ENCODE measurements at places on chromosomes 13 and 19. TPM values are rescaled to one million over a fixed set of nuclear protein-coding genes. Genes with fewer than 3 reads are reported as not detected.
A peak's percentile ranks its signal among the peaks of the same experiment; 100 is the strongest.

DNA sequence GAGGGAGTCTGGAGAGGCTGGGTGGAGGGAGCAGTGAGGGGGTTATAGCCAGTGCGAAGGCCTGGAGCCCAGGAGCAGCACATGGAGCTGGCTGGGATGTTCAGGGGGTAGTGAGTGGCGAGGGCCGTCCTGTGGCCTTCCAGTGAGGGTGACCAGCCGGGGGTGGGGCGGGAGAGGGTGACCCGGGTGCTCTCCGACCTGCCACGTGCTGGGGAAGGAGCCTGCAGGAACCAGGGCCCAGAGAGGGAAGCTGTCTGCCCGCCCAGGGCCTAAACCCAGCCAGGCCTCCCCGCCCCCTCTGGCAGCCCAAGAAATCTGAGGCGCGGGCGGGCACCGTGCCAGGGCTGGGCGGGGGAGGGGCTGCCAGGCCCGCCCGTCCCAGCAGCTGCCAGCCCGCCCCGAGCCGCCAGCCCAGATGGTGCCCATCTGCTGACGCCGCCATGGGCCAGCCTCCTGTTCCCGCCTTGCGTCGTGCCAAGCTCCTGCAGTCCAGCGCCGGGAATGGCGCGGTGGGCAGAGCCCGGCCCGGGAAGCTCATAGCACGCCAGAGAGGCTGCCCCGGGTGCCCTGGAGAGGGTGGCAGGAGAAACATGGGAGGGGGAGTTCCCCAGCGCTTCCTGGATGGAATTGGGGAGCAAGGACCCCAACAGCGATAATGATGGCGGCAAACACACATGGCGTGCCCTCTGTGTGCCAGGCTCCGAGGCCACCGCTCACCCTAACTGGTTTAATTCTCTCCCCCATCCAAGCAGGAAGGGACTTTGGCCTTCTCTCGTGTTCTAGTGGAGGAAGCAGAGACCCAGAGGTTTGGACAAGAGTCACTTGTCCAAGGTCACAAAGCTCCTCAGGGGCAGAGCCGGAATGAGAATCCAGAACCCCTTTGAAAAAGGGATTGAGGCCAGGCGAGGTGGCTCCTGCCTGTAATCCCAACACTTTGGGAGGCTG lies 21.5 kb downstream of the NFIC start:
- DNase-seq: no peak

The ZNF823 gene
- 6.7 TPM for total RNA-seq

The SBK2 gene
- 2.4 TPM for total RNA-seq

DNA sequence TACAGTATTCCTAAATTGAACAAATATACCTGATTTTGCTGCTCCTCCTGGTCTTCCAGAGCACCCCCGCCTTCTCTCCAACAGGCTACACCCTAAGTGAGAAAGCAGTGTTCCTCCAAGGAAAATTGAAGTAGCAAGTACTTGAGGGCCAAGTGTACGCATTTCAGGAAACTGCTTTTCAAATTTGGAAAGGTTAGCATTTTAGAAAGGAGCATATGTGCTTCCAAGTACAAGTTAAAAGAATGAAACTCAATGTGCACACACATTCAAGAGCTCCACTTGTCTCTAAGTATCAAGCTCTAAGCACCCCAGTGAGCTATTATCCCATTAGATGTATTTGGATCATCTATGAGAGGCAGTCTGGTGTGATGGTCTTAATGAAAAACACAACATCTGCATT lies 25.8 kb downstream of the LHFPL6 start:
- DNase-seq: no peak

The MADCAM1 gene
- total RNA-seq: 0.70 TPM

GRCh38 chr19:46579361-46579879 lies 21.7 kb upstream of the CALM3 start:
- peak; percentile 9 for DNase-seq

Data from cardiac muscle cell (in vitro differentiated cells and primary cell).